ENCODE measurements at places on chromosomes 13 and 19.

GRCh38 chr19:31510635-31511034 is 161.4 kb upstream of the TSHZ3 start:
- DNase-seq, result no peak

GRCh38 chr13:51542346-51543242 is 41.7 kb upstream of the WDFY2 start:
- no peak for DNase-seq

DNA sequence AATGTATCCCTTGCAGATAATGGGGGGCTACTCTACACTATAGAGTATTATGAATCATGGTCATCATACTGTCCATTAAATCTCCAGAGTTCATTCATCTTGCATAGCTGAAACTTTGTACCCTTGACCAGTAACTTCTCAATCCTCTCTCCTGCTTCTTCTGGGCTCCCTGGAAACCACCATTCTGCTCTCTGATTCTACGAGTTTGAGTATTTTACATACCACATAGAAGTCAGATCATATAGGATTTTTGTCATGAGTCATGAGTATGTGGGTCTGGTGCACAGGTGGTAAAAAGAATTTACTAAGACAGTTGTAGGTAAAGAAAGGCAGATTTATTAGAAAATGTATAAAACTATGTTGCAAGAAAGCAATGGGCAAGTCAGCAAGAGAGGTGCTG is 41.9 kb downstream of the WTIP start:
- DNase-seq, result no peak

DNA sequence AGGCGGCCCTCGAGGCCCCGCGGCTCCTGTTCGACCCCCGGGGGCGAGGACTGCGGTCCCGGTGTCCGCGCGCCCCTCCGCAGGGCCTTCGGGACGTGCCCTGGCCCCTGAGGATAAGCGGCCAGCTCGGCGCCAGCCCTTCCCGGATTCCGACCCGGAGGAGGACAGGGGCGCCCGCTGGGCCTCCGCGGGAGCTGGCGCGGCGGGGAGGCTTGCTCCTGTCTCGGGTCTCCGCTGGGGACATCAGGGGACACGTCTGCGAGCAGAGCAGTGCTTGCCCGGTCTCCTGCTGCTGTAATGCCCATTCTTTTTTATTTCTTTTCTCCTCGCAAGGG is 829 bp downstream of the B3GLCT start:
- no peak for DNase-seq

GRCh38 chr13:40969169-40969901 is 49.8 kb downstream of the ELF1 start:
- DNase-seq, result no peak

GRCh38 chr13:30017880-30018279 is 167.5 kb upstream of the UBL3 start:
- no peak for DNase-seq

DNA sequence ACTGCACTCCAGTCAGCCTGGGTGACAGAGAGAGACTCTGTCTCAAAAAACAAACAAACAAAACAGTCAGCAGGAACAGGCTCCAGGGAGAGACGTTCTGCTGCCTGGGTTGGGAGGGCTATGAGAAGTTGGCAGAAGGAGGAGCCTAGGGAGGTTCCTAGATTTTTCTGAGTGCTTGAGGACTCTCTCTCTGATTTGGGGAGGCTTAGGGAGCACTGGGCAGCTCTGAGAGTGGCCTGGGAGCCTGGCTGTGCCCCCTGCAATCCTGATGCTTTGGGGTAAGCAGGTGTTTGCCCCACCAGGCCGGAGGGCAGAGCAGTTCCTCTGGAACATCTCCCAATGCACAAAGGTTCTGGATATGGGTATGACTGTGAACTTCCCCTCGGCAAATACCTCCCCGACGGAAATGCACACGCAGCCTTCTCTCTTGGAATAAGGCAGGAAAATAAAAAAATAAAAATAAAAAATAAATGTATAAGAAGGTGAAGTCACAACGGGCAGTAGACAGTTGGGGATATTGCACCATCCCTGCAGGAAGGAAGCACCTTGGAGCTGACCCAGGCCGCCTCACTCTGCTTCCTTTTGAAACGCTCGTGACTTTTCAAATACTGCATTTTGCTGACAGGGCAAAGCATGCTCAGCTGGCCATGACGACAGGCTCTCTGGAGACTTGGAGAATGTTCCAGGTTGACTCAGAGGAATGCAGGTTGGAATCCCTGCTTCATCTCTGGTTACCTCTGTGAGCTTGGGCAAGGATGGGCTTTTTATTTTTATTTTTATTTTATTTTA is 26.5 kb upstream of the HOMER3 start:
- no peak for DNase-seq

GRCh38 chr19:40627486-40628279 is 26.5 kb downstream of the LTBP4 start:
- no peak for DNase-seq

DNA sequence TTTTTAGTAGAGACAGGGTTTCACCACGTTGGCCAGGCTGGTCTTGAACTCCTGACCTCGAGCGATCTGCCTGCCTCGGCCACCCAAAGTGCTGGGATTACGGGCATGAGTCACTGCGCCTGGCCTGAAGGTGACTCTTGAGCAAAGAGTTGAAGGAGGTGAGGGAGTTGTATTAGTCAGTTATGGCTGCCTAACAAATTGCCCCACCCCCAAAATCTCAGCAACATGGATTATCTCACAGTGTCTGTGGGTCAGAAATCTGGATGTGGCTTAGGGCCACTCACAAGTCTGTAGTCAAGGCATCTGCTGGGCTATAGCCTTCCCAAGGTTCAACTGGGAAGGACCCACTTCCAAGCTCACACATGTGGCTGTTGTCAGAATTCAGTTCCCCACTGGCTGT is 52.8 kb upstream of the ADGRE5 start:
- no peak for DNase-seq

DNA sequence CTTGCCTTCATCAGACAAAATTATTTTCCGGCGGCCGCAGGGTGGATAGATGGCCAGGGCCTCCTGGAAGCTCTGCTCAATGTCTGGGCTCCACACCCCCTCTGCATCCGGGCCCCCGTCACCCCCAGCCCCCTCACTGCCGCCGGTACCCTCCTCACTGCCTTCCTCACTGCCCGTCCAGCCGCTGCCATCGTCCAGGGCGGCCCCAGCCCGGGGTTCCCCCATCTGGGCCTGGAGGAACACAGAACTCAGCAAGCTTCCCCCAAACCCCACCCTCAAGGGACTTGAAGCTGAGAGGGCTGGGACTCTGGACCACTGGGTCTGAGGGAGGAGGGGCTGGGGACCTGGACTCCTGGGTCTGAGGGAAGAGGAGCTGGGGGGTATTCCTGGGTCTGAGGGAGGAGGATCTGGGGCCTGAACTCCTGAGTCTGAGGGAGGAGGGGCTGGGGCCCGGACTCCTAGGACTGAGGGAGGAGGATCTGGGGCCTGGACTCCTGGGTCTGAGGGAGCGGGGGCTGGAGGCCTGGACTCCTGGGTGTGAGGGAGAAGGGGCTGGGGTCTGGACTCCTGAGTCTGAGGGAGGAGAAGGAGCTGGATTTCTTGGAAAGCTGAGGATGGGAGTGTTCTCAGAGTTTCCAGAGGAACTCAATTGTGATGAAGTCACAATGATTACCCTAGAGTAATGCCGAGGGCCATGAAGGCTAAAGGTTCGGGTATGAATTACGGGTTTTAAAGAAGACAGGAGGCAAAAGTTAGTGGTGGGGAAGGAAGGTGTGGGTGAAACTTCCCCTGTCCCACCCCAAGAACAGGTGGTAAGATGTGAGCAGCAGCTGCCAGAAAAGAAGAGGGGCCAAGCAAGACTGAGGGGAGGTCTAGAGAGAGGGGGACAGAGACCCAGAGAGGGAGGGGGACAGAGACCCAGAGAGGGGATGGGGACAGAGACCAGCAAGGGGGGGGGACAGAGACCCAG is 2.1 kb downstream of the TEAD2 start:
- DNase-seq, result no peak

DNA sequence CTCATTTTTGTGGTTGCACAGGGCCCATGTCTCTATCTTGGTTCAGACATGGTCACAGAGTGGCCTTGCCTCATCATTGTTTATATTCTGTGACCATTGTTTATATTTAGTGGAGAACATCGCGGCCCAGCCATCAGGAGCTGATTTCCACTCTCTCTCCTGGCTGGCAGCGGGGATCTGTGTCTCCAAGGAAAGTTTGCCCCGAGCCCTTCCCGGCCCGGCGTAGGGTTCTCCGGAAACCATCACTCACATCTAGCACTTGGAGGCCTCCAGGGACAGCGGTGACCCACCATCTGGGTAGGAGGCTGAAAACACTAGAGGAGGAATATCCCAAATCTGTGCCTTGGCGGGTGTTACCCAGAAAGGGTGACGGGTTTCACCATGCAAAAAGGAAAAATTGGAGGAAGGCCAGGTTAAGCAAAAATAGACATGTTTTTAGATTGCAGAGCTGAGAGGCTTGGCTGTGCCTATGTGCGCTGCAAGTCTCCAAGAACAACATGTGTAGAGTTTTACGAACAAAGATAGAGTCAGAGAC is 726 bp upstream of the ZNF358 start:
- DNase-seq, result no peak

GRCh38 chr13:108113407-108113806 is 101.9 kb downstream of the LIG4 start:
- DNase-seq, result no peak

DNA sequence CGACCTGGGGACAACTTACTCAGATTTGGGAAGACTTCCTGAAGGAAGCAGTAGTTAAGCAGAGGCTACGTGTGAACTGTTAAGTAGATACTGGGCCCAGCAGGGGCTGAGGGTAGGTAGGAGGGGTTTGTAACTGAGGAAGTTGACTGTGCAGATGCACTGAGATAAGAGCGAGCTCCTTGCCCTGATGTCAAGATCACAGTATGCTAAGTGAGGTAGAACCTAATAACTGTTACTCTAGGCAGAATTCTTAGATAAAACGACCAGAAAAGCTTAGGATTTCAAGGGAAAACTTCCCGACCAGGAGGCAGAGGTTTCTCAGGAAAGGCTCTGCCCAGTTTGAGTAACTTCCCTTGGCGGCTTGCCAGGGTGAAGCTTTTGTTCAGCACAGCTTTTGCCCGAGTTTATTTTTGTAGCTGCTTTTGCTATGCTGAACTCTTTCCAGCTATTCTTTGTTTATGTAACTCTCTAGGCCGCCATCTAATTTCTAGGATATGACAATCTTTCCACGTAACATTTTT is 632.1 kb downstream of the DIAPH3 start:
- no peak for DNase-seq

DNA sequence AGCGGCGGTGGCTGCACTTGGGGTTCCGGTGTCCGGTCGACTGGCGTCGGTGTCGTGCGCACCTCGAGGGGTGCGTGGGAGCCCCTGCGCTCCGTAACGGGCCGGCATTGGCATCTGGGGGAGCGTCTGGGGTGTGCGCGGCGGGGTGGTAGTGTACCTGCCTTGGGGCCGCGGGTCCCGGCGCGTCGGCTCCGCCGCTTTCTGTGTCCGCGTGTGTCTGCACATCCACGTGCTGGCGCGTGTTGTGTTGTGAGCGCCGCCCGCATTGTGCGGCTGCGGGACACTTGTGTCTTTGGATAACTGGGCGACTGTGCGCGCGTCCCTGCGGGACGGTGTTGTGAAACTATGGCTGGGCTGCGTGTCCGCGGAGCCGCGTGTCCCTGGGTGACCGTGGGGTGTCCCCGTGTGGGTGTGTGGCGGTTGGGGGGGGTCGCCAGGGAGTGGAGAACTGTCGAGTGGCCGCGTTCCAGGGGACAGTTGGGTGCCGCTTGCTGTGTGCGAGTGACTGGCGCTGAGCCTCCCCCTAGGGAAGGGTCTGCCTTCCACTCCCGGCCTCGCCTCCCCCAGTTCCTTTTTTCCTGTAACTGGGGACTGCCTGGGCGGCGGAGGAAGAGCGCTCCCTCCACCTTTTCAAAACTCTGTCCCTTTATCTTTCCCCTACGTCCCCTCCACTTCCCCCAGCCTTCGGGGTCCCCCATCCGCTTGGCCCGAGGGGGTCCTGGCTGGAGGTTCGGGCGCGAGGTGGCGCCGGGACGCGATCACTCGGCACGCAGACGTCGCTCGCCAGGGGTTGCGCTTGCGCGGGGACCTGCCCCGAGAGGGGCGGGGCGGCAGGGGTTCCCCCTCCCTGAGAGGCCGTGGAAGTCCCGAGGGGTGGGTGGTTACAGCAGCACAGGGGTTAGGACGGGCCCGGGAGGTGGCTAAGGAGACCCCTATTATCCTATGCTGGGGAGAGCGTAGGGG is 5.7 kb upstream of the NFIC start:
- no peak for DNase-seq

DNA sequence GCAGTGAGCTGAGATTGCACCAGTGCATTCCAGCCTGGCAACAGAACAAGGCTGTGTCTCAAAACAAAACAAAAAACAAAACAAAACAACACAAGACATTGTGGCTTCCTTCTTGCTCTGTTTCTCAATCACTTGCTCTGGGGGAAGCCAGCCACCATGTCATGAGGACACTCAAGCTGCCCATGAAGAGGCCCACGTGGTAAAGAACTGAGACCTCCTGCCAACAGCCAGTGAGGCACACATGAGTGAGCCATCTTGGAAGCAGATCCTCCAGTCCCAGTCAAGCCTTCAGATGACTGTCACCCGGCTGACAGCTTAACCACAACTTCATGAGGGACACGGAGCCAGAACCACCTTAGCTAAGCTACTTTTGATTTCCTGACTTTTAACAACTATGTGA is 25.2 kb downstream of the CPT1C start:
- no peak for DNase-seq

- no peak for DNase-seq
These were observed 309.8 kb downstream of the LMO7 start for GRCh38 chr13:75945841-75946482.

GRCh38 chr19:35987571-35987896 is 7.5 kb upstream of the SDHAF1 start:
- DNase-seq, result no peak

DNA sequence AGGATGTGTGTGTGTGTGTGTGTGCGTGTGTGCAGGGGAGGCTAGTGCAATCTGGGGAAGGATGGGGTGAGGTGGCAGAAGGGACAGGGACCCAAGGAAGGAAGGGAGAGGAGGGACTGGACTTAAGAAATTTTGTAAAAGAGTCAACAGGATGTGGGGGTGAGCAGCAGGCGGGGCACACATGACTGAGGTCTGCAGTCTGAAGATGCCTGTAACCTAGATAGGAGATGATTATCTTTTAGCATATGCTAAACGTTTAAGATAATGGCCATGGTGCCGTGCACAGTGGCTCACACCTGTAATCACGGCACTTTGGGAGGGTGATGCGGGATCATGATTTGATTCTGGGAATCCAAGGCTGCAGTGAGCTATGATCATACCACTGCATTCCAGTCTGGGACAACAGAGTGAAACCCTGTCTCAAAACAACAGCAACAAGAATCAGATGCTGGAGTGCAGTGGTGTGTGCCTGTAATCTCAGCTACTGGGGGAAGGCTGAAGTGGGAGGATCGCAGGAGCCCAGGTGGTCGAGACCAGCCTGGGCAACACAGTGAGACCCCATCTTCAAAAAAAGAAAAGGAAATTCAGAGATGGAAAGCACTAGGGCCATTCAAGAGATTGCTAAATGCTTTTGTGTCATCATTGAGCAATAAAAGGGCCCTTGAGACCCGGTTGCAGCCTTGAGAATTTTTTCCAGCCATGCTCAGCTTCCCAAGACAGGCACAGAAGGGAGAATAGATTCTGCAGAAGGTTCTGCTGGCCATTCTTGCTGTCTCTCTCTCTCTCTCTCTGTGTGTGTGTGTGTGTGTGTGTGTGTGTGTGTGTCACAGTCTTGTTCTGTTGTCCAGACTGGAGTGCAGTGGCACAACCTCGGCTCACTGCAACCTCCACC is 3.8 kb upstream of the ZNF414 start:
- DNase-seq, result no peak

GRCh38 chr13:105336706-105337576 is 1198.5 kb downstream of the EFNB2 start:
- no peak for DNase-seq

Measured in GOT3 (cell line).